Germinal center (tissue), 1 donor: ENCODE measurements at places on chromosomes 5 and 9.

DNA sequence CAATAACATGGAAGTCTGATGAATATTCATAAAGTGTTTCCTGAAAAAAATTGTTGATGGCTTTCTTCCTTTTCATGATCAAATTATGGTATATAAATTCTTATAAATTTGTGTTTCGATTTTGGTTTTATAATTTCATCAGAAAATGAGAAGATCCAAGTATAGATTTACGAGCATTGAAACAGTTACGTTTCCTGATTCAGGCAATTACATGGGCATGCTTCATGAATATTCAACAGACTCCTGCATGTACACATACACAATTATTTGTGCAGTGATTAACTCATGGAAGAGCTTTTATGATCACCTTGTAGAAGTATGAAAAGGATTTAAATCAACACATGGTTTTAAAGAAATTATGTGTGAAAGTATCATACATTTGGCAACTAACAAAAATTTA lies 136.7 kb downstream of the MPDZ start:
- DNase-seq: no peak

- DNase-seq: no peak
Measured at GRCh38 chr9:73034962-73035361, 82.1 kb upstream of the ALDH1A1 start.

DNA sequence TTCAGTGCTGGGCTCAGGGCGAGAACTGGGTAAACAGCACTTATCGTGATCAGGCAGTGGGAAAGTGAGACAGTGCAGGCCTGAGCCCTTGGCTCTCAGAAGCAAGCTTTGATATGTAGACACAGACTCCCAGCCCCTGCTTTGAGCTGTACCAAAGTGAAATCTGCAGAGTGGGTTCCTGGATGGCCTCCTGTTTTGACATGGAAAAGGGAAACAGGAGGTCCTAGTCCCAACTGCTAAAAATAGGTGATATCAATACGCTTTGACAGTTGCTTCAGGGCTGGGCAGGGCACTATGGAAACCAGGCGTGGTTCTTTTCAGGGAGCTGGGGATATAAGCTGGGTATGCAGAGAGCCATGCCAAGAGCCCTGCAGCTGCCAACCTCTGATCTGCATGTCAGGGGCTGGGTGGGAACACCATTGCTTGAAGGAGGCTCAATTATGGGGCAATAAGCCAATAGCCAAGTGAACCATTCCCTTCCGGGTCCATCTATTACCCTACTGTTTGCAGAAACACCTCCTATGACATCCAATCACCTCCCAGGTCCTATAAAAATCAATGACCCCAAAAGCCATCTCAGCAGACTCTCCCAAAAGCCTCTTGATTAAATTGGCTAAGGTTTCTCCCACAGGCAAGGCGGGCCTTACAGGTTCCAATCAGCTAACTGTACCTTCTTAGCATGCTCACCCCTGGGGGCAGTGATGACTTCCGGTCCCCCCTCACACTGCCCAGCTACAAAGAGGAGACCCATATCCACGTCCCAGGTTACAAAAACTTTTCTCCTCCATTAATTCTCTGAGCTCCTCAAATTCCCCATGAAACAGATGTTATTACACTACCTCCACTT lies 45.8 kb downstream of the EPB41L4B start:
- no peak for DNase-seq

- no peak for DNase-seq
Measured at GRCh38 chr9:135570456-135570855, 8.9 kb downstream of the PAEP start.

DNA sequence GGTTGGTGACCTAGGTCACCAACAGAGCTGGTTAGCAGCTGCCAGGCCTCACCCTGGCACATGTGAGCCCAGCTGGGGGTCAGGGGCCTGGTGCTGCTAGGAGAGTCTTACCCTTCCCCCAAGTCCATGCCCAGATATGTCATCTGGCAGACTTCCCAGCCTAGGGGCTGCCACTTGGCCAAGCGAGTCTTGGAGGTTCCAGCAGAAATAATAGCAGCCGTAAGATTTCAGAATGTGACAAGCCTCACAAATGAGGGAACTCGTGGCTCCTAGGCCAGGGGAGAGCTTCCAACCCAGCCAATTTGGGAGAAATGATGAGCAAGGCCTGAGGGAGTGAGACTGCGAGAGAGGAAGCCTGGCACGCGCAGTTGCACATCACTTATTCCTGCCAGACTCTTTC lies 11.1 kb downstream of the URM1 start:
- DNase-seq: no peak

GRCh38 chr5:146366904-146367303 lies 28.3 kb downstream of the POU4F3 start:
- no peak for DNase-seq

DNA sequence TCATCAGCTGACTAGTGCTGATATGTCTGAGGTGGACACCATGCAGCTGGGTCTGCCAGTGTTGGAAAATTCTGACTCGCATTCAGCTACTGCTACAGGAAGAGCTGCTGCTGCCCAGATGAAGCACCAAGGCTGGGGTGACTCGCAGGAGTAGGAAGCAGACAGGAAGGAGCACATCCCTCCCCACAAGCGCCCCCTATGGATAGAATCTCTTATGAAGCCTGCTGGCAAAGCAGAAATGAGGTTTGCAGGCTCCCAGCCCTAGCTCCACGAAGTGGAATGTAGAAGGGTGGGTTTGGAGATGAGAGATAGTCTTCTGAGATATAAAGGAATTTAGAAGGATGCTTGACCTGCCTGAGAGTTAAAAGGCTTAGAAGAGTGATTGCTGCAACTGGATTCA lies 443.0 kb downstream of the ACTL7B start:
- DNase-seq: no peak

- DNase-seq: no peak
Measured at GRCh38 chr5:174426388-174426787, 298.0 kb upstream of the MSX2 start.
